CD4-positive, alpha-beta memory T cell (primary cell): ENCODE measurements at places on chromosomes 2 and 18.

GRCh38 chr2:64137567-64137966, 6.7 kb downstream of the PELI1 start:
- no peak for DNase-seq

DNA sequence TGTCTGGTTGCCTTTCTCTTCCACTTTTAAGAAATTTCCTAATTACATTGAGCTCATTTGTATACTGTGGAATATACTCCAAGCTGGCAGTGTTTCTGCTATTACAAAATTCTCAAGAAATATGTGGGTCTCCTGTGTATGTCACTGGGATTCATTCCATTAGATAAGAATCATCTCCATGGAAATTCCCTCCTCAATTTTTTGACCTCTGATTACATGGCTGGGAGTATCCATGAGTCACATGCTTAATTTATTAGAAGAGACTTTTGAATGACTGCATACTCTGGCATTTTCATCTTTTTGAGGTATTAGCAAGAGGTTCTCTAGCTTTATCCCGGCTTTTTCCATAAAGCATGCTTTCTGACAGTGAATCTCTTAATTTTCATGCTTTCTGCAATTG, 665.5 kb upstream of the CNTNAP5 start:
- DNase-seq = no peak

DNA sequence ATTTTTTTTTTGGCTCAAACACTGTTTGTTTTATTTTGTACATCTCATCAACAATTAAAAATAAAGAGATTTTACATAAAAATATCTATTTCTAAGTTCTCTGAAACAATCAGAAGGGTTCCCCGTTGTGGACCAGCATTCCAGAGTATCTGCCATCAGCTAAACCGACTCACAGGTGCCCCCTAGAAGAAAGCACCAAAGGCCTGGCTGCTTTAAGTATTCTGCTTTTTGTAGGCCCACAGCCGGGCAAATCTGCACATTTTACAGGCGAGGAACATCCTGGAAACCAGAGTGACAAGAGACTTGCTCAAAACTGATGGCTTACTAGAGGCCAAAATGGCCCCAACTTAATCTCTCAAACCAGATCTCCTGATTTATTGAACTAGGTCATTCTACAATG, 82.2 kb upstream of the SETBP1 start:
- DNase-seq = no peak

DNA sequence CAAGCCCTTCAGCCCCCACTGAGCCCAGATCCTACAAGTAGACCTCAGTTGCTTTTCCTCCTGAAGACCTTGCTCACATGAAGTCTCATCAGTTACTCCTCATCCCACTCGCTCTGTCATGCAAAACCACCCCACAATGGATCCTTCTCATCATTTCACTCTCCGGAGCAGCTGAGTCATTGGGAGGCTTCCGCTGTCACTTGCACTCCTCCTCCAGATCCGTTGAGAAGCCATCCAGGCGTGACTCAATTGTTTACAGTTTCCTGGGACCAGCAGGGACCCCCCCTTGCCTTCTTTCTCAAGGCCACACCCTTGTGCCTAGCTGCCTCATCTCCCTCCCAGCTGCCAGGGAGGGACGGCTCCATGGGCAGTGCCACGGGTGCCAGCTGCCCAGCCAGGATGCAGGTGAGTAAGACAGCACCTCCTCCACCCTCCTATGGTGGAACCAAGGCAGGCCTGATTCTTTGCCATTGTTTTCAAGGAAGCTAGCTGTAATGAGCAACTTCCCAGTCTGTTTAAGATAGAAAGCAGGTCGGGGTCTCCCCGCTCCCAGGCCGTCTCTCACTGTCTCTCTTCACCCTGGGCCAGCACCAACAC, 16.3 kb downstream of the GPR55 start:
- DNase-seq = no peak

GRCh38 chr2:65430603-65431420, 1.6 kb downstream of the SPRED2 start:
- DNase-seq = peak; percentile 75

DNA sequence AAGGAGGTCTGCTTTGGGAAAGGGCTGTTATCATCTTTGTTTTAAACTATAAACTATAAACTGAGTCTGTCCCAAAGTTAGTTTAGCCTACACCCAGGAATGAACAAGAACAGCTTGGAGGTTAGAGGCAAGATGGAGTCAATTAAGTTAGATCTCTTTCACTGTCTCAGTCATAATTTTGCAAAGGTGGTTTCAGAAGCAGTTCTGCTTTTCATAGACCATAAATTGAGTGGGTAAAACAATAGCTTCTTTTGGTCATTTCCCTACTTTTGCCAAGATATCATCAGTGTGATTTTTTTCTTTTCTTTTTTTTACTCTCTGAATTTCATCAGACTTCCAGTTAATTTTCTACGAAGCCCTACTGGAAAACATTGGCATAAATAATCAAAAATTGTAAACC, 117.0 kb downstream of the AP1S3 start:
- DNase-seq = no peak

GRCh38 chr2:195649629-195650190, 7.3 kb upstream of the SLC39A10 start:
- DNase-seq = no peak

- DNase-seq = no peak
These were observed 9.9 kb upstream of the EPHA4 start for GRCh38 chr2:221581986-221582385.

DNA sequence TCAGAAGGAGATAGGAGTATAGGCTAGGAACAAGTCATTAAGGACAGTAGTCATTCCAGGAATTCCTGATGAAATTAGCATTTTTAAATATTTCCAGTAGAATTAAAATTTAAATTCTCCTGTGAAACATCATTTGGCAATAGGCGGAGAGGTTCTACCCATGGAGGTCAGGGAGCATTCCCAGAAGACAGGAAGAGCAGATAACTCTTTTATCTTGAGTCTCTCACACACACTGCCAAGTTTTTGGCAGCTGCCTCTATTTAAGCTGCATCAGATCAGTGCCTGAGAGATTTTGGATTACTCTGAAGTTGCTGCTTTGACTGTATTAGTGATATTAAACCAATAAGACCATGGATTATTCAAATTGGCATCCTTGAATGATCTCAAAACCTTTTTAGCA, 714.7 kb downstream of the EPHA4 start:
- DNase-seq = no peak

DNA sequence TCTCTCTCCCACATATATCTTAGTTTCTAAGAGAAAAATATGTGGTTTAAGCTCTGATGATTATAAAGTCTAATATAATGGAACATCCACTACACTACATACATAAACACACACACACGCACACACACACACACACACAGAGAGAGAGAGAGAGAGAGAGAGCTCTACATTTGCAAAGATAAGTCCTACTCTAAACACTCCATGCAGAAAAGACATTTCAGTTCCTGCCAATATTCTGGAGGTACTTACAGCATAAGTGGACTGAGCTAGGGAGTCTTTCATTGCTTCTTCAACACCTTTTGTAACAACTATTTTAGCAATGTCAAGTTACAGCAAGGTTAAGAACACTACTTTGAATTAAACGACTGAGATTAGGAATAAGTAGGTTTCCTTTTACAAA, 80.1 kb downstream of the FIGN start:
- DNase-seq = no peak

- DNase-seq = no peak
These were observed 308.2 kb downstream of the FBXO15 start for GRCh38 chr18:73839441-73839840.

GRCh38 chr2:241820625-241821384, 11.8 kb downstream of the NEU4 start:
- DNase-seq = no peak

DNA sequence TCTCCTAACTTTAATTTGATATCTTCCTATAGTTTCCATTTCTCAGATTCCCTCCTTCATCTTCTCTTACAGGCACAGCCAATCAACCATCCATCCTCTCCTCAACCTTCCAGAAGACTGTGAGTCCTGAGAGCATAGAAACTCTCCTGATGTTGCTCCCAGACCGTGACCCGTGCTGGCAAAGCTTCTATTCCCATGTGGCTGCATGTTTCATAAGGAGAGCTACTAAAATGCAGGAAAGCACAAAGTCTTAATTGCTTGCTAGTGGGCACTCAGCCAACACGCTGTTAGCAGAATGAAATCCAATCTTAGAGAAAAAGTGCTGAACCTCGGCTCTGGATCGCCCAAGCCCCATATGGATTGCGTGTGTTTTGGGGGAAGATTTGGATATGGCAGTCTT, 1244.7 kb upstream of the ZEB2 start:
- no peak for DNase-seq

- no peak for DNase-seq
These were observed 17.9 kb downstream of the LCT start for GRCh38 chr2:135818937-135819610.

GRCh38 chr18:69985239-69985638, 37.6 kb upstream of the CD226 start:
- no peak for DNase-seq

- DNase-seq = no peak
These were observed 56.7 kb downstream of the HS1BP3 start for GRCh38 chr2:20594048-20594750.

- DNase-seq = no peak
These were observed 90.4 kb downstream of the DOCK10 start for GRCh38 chr2:224951723-224952481.

GRCh38 chr2:151632993-151633565, 101.2 kb downstream of the NEB start:
- no peak for DNase-seq

DNA sequence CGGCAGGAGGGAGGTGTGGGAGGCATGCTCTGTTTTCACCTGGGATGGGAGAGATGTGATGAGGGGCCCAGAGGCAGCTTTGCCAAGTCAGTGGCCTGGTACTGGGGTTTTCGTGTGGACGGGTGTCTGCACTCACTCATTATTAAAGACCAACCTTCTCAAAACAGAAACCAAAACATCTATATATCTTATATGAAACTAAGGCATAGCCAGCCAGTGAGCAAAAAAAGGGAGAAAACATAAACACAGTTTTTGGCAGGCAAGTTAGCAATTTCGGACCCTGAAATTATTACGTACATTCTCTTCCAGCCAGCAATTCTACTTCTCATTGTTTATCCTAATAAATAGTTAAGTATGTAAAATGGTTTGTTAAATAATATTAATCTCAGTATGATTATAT, 181.1 kb upstream of the SMAD2 start:
- DNase-seq = no peak

DNA sequence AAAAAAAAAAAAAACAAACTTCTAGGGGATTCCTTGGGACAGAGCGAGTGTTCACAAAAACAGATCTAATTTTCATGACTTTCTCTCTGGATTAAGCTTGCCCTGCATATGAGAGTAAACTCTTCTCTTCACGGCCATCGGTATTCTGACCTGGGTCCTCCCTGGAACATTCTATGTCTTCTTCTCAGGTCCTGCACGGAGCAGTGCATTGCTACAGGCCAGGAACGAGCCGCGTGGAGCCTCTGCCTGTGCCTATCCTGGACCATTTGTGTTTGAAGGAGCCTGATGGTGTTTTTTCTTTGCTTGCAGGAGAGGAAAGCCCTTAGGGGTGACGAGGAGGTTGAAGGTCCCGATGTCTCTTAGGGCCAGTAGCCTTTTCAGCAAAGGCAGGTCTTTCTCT, 1.8 kb upstream of the OXER1 start:
- no peak for DNase-seq

DNA sequence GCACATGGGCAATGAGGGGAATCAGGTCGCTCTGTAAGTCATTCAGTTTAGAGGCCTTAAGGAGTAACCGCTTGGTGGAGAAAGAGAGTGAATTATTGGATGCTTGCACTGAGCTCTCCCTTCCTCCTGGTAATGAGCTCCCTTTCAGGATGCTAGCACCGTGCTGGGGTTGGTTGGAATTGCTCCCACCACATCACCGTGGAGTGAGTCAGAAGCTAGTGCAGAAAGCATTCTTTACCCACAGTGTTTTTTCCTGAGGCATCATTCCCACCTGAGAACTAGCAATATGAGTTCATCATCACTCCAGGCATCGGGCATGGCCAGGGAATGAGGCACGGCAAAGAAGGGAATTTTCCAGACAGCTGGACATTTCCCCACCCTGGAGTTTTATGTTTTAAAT, 57.6 kb downstream of the ITGB6 start:
- no peak for DNase-seq

- no peak for DNase-seq
These were observed 91.7 kb downstream of the STK39 start for GRCh38 chr2:168155680-168156079.

DNA sequence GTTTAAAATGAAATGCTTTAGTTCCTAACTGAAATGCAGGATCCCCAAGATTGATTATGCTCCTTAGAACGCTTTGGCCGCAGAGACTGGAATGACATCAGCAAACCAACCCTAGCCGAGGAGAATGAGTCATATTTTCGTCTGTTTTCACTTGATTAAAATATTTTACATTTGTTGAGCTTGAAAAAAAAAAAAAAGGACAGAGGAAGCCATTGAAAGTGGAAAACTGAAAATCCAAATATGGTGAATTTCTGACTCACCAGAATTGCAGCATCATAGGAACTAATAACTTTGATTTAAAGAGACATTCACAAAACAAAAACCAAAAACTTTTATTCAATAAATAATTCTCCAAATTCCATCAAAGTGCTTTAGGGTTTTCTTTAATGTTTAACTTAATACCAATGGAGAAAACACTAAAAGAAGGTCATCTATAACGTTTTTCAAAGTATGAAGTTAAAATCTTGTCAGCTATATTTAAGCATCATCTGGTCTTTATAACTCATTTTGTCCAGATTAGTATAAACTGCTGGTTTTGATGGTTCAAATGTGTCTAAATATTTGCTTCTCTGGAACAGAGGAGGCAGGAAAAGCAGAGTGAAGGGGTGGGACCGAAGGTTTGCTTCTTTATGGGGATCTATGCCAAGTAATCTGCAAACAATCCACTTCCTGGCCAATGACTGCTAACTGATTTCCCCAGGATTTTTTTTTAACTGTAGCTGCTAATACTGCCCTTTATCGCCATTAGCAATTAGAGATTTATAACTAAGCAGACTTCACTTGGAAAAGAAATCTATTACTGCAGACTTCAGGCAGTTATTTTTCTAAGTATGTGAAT, 30.9 kb upstream of the COL5A2 start:
- DNase-seq = no peak

DNA sequence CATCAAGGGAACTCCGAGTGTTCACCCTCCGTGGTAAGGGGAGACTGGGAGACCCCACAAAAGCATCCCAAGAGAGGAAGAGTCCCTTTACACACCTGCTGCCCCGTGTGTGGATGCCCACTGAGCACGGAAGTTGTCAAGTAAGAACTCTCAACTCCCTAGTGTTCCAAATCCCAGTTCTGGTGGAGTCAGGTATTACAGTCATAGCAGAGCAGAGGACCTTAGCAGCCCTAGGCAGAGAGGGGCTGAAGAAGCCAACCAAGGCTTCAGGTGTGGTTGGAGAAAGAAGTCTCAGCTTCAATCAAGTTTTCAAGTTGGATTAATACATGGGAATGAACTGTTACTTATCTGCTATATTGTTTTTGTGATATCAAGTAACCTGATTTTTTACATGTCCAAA, 512.5 kb downstream of the RNF144A start:
- DNase-seq = no peak

DNA sequence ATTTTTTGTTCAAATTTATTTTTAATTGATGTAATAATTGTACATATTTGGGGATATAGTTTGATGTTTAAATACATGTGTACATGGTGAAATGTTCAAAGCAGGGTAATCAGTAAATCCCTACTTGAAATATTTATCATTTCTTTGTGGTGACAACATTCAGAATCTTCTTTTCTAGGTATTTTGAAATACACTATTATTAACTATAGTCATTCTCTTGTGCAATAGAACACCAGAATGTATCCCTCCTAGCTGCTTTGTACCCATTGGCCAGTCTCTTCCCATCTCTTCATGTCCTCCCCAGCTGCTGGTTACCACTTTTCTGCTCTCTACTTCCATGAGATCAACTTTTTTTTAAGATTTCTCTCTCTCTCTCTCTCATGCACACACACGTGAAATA, 126.5 kb downstream of the ZNF407 start:
- no peak for DNase-seq

GRCh38 chr2:221426929-221427328, 145.2 kb downstream of the EPHA4 start:
- DNase-seq = no peak
